Stimulated activated CD8-positive, alpha-beta memory T cell treated with anti-CD3 and anti-CD28 coated beads, Interleukin-12 subunit alpha, Interleukin-12 subunit beta, amount 100 ng/mL, for 1 hour (primary cell): ENCODE measurements at places on chromosomes 5 and 9.

DNA sequence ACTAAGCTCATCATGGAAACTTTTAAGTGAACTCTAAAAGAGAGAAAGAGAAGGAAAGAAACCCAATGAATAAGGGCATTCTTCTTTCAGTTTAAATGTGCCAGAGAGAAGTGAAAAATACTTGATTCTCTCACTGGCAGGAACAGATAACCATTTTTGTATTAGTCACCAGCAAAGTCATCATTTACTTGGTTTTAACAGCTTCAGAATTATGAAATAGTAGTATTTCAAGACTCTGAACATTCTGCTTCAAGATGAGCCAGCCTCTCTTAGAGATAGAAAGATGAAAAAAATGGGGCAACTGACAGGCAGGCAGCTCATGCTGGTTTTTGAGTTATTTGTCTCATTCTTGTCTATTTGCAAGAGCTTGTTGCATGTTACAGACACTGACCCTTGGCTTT lies 103.5 kb downstream of the GCNT1 start:
- no peak for DNase-seq

- DNase-seq, result no peak
These were observed 123.5 kb upstream of the EGFLAM start for GRCh38 chr5:38134810-38135209.

- no peak for DNase-seq
These were observed 2.9 kb downstream of the RPS23 start for GRCh38 chr5:82275216-82275664.

GRCh38 chr9:105328296-105328695 lies 83.8 kb downstream of the SLC44A1 start:
- no peak for DNase-seq

DNA sequence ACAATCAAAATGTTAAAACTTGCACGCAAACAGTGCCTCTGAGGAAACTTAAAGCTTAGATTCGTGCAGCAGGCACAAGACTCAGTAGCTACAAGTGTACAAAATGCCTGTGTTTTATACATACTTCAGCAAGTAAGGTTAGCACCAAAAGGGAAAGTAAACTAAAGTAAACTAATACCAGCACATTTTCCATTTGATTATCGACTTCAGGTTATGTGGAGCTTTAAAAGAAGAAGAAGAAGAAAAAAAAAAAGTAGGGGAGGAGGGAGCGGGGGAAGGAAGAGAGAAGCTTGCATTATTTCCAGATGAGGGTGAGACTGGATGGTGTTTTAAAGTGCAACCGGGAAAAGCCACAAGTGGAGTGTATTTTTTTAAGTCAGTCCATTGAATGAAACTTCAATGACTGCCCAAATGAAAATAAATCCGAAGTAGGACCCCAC lies 596 bp upstream of the ADAMTS6 start:
- no peak for DNase-seq

- no peak for DNase-seq
These were observed 5.5 kb downstream of the CSF1R start for GRCh38 chr5:150080696-150081435.

- DNase-seq, result no peak
These were observed 146.4 kb upstream of the SHB start for GRCh38 chr9:38215465-38215864.

- DNase-seq, result no peak
These were observed 286.9 kb downstream of the FBXL7 start for GRCh38 chr5:15786884-15787283.

- DNase-seq, result no peak
These were observed 7.4 kb downstream of the NPR2 start for GRCh38 chr9:35798658-35799374.

DNA sequence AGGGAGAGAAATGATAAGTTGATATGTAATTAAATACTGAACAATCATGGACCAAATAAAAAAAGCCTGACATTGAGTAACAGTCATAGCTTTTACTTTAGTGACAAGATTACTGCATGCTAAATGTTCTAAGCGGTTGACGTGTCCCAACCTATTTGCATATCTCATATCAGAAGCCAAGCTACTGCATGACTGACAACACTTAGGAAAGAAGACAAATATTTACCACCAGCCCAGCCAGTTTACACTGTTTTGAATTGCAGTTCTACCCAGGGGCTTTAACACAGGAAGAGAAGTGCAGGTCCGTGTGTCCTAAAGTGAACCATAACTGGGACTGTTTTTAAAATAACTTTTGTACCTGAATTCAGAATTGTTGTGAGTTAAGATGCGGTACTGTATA lies 219.9 kb downstream of the PRDM9 start:
- DNase-seq, result no peak

GRCh38 chr9:129435291-129435690 lies 185.6 kb downstream of the C9orf50 start:
- DNase-seq, result no peak

DNA sequence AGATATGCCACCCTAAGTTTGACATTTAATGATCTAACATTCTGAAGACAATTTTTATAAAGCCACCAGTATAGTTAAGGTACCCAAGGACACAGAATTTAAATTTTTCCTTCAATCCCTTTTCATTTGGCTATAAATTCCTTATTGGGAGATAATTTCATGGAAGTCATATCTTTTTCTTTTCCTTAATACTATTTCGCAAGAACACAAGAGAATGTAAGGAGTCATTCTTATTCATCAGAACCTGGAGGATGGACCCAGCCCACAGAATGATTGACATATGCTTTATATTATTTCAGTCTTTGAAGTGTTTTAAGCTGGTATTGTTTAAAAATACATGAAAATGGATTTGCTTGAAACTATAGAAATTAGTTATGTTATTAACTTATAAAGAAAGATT lies 79.6 kb downstream of the DROSHA start:
- DNase-seq, result no peak

DNA sequence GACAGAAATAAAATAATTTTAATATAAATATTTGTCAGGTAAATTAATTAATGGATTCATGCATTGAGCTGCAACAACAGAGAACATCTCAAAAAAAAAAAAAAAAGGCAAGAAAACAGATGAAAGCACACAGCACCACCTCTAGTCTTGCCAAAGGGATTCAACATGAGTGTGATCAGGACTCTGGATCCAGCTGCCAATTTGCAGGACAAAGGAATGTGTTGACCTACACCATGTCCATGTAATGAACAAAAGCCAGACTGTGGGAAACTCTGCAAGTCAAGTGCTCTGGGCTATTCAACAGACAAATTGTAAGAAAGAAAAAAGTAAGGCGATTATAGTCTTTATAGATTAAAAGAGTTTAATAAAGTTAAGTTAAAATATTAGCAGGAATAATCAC lies 769.3 kb downstream of the TLR4 start:
- no peak for DNase-seq

DNA sequence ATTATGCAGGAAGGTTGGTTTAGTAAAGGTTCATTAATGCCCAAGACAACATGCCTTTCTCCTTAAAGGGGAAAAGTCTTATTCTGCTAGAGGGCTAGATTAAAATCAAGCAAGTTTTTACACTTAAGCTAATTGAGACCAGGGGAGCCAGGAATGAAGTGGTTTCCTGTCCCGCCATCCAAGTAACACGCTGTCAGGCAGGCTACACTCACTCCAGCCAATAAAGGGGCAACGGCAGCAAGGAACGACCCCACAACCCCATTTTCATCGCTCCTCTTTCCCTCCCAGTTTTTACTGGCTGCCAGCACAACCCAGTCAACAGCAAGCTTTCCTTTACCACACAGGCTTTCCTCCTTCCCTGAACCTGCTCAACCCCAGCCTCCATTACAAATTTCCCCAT lies 225.1 kb downstream of the DCP2 start:
- DNase-seq, result no peak

GRCh38 chr5:17912794-17913193 lies 278.5 kb downstream of the TAF11L14 start:
- no peak for DNase-seq

GRCh38 chr5:142600611-142601358 lies 85.1 kb downstream of the FGF1 start:
- DNase-seq, result no peak

DNA sequence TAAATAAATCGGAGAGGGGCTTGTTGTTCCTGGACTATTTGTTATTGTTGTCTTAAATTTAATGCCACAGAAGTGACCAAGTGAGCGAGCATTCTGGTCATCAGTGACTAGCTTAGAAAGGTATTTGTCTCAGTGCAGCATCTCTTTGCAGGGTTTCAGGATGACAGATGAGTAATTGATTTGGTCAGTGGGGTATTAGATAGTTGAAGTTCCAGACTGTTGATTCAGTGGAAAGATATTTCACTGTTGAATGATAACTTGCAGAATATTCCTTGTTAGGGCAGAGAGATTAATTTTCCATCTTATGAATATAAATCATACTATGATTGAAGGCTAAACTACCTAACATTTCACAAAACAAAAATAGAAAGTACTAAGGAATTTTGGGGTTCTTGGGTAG lies 122.4 kb downstream of the TRIO start:
- DNase-seq, result no peak

DNA sequence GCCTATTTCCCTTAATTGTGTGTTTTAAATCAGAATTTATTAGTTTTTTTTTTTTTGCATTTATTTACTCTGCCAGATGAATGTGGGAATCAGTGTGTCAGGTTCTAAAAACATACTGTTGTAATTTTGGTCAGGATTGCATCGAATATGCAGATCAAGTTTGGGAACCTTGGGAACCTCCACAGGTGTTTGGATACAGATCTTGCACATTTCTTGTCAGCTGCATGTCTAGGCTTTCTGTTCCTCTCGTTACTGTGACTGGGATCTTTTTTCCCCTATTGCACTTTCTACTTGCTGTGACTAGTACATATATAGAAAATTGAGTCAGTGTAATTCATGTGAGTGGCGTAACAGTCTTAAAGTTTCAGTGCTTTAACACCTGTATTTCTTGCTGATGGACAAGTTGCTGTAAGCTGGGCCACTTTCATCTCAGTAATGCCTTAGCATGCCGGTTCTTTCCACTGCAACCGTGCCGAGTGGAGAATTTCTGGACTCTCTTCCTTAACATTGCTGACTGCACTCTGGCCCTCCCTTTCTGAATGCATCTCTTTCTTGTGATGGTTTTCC lies 112.5 kb downstream of the TENT4A start:
- DNase-seq, result no peak

DNA sequence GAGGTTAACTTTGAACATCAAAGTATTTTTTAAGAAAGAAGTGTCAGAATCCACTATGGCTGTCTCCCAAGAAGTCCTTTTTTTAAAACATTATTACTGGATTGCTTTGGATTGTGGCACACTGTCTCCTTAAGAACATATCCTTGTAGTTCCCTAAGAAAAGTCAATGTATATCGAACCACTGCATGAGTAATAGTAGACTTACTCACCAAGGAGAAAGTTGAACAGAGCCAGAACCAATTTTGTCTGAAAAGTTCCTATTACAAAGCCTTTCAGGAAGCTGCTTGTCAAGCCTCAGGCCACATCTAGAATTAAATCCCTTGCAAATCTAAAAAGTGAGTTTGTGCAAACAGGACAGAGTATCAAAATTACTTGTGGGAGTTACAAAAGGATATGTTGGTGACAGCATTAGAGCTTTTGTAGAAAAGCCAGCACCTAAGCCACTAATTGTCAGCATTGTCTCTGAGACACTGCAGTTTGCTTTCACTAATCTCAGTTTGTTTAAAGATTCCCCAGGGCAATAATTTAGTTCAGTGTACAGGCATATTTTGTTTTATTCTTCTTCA lies 195.4 kb downstream of the MPDZ start:
- no peak for DNase-seq

DNA sequence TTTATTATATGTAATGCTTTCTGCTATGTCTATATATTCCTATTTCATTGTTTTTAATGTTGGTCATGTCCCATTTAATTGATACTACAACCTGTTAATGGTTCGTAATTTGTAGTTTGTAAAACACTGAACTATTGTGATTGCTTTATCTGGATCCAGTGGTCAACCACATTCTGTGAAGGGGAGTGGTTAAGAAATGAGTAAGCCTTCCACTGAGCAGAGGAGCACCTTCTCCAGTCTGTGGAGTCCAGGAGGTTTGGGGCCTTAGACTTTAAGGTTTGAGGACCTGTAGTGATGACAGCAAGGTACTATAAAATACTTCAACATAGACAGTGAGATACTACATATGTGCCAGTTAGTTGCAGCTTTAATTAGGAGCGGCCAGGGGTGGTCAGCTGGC lies 67.7 kb upstream of the RAD23B start:
- no peak for DNase-seq

DNA sequence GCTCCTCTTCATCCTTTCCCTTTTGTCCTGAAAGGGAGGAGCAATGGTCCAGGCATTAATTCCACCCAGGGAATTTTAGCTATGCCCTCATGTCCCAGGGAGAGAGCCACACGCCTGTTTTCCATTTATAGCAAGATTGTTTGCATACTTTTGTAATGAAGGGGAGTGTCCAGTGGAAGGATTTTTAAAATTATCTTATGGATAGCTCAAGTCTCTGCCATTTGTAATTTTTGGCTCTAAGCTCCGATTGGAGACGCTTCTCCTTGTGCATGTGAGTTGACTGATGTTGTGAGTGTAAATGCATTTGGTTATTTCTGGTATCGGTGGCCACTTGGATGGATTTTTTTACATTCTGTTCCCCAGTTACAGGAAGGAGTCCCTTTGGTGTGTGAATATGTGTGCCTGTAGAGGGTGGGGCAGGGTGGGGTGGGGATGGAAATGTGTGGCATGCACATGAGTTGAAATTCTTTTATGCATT lies 7.2 kb upstream of the RPL26L1 start:
- no peak for DNase-seq

- DNase-seq, result no peak
These were observed 338.2 kb upstream of the TLE4 start for GRCh38 chr9:79233542-79233941.

GRCh38 chr9:80615964-80616363 lies 1044.2 kb downstream of the TLE4 start:
- DNase-seq, result no peak

GRCh38 chr9:127779136-127779981 lies 893 bp upstream of the SH2D3C start:
- peak; percentile 41 for DNase-seq

DNA sequence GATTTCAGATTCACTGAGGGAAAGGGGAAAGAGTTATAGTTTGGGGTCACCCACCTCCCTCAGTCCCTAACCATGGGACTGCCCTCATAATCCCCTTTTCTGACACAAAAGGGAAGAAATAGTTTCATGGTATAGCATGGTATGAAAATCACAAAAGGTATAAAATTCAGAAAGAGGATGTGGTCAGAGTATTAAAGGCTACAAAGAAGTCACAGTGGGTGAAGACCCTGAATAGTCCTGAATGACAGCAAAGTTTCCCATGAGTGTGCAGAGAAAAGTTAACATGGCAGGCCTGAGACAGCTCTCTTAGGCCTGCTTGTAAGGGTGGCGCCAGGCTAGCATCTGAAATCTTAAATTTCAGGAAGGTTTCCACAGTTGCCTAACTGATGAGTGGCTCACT lies 290.6 kb upstream of the ZNF608 start:
- DNase-seq, result no peak

- no peak for DNase-seq
These were observed 70.8 kb downstream of the PRELID2 start for GRCh38 chr5:145764325-145764724.

- no peak for DNase-seq
These were observed 24.7 kb downstream of the LHX6 start for GRCh38 chr9:122204055-122204454.

- DNase-seq, result no peak
These were observed 1.2 kb downstream of the BNC2 start for GRCh38 chr9:16869131-16869881.

GRCh38 chr9:133587466-133587865 lies 21.7 kb downstream of the FAM163B start:
- DNase-seq, result no peak

- no peak for DNase-seq
These were observed 161.8 kb upstream of the SPRY4 start for GRCh38 chr5:142486581-142486980.
